ENCODE measurements at places on chromosomes 2 and 18.
A peak's percentile ranks its signal among the peaks of the same experiment; 100 is the strongest.

DNA sequence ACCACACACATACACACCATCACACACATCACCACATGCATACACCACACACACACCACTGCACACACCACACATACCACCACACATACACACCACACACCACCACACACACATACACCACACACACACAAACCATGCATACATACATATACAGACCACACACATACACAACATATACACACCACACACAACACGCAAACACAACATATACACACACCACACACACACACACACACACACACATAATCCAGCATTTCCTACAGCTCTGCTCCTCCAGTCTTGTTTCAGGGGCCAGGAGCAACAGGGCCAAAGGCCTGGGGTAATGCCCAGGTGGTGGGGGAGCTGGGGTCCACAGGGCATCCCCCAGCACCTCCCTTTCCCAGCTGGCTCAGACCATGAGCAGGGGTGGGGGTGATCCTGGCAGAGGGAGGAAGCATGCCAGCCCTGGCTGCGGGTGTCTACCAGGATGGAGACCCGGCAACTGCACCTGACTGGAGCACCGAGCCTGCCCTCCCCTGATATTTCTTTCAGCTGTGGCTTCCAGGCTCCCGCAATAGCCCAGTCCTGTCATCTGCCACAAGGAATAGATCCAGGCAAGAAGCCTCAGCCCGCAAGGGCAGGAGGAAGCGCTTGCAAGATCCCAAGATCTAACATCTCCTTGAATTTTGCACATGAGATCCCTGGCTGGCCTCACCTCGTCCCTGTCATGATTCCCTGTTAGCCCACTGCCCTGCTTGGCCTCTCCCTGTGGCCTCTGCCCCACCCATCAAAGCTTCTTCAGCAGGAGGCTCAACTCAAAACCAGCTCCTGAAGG is 196.9 kb downstream of the TNS1 start:
- DNase-seq = no peak

- DNase-seq = no peak
Observed at GRCh38 chr2:147773479-147773878, 71.3 kb upstream of the ACVR2A start.

- no peak for DNase-seq
Observed at GRCh38 chr2:119518401-119519056, 5.8 kb downstream of the SCTR start.

- DNase-seq = no peak
Observed at GRCh38 chr18:25704494-25704893, 352.5 kb upstream of the ZNF521 start.

GRCh38 chr2:171316220-171316619 is 117.6 kb downstream of the METTL8 start:
- DNase-seq = no peak

- no peak for DNase-seq
Observed at GRCh38 chr18:23949863-23950262, 64.7 kb upstream of the TTC39C start.

DNA sequence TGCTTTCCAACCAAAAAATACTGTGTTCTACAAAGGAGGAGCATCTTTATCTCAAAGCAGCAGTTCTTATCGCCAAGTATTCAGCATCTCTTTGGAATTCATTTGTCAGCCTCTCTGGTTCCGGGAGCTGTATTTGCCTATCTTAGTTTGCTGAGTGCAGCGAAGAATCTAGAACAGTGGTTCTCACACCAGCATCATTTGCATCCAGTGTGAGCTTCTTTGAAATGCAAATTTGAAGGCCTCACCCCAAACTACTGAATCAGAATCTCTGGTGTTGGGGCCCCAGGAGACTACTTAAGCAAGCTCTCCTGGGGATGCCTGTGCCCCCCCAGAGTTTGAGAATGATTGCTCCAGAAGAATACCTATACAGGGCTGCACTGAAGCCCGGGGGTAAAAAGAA is 1.5 kb upstream of the PTPN2 start:
- DNase-seq = no peak

DNA sequence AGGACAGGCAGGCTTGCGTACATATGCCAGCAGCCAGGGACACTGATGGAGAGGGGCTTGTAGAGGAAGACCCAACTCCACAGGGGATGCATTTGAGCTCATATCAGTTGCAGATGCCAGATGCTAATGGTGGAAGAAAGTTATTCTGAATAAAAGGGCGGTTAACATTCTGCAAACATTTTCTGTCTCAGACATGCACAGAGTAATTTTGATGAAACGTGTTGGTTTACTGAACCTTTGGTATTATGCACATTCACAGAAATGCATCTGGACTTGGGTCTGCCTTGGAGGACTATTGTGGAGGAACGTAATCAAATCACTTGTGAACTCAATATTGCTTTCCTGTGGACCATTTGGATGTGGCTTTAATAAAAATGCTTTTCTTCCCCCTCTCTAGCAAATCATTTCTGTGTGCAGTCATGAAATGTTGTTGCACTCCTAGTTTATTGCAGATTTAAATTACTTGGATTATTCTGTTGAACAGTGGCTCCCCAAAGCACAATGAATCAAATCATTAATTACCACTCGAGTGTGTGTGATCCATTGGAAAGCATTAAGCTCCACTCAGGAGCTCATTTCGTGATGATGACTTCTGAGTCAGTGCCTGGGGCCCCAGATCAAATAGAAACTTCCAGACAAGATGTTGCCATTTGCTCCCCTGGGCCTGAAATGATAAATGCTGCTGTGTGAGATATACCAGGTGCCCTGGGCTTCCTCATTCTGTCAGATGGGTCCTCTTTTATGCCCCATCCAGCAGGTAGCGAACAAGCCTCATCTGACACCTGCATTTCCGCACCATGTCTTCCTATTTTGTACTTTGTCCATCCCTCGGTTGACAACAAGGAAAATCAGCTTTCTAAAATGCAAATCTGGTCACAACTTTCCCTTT is 697.0 kb upstream of the HS6ST1 start:
- DNase-seq = no peak

GRCh38 chr2:75130171-75130570 is 69.1 kb downstream of the TACR1 start:
- no peak for DNase-seq

DNA sequence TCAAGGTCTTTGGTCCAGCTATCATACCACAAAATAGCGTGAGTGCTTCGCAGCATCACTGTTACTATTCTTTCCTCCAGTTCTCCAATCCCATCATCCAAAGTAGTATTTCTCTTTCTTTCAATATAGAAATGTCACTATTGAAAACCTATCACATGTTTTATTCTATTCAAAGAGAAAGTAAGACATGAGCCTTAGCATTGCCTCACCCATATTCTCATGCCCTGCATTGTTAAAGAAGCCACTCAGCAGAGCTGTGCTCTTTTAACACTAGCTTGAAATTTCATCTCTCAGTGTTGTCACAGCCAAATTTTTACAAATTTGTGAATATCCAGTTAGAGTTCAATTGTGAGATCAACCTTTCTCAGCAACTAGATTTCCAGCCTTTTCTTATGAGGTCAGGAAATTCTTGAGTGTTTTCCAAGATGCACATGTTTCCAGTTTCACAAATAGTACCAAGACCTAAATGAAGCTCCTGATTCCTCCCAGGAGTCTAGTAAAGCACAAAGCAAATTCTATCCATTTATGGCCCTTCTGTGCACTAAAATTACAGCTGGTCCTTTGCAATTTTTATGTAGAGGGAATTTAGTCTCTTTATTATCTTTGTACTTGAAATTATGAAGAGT is 343.7 kb downstream of the SPAG16 start:
- no peak for DNase-seq

GRCh38 chr2:232488097-232488711 is 570 bp upstream of the ECEL1 start:
- DNase-seq = no peak

- DNase-seq = no peak
Observed at GRCh38 chr2:114192362-114192761, 250.1 kb upstream of the DPP10 start.

DNA sequence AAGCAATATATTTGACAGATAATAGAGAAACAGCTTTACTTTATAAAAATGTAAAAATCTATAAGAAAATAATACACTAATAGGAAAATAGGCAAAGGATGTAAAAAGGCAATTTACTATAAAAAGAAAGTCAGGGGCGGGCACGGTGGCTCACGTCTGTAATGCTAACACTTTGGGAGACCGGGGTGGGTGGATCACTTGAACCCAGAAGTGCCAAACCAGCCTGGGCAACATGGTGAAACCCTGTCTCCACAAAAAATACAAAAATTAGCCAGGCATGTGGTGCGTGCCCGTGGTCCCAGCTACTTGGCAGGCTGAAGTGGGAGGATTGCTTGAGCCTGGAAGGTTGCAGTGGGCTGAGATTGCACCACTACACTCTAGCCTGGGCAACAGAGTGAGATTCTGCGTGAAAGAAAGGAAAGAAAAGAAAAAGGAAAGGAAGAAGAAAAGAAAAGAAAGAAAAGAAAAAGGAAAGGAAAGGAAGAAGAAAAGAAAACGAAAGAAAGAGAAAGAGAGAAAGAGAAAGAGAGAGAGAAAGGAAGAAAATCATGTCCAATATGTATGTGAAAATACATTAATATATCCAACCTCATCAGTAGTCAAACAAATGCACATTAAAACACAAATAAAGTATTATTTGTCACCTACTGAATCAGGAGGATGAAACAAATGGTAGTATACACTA is 65.1 kb downstream of the ADD2 start:
- DNase-seq = no peak

GRCh38 chr2:232420073-232420454 is 13.4 kb downstream of the ALPG start:
- no peak for DNase-seq

GRCh38 chr2:18398833-18399232 is 161.6 kb downstream of the RDH14 start:
- DNase-seq = no peak

DNA sequence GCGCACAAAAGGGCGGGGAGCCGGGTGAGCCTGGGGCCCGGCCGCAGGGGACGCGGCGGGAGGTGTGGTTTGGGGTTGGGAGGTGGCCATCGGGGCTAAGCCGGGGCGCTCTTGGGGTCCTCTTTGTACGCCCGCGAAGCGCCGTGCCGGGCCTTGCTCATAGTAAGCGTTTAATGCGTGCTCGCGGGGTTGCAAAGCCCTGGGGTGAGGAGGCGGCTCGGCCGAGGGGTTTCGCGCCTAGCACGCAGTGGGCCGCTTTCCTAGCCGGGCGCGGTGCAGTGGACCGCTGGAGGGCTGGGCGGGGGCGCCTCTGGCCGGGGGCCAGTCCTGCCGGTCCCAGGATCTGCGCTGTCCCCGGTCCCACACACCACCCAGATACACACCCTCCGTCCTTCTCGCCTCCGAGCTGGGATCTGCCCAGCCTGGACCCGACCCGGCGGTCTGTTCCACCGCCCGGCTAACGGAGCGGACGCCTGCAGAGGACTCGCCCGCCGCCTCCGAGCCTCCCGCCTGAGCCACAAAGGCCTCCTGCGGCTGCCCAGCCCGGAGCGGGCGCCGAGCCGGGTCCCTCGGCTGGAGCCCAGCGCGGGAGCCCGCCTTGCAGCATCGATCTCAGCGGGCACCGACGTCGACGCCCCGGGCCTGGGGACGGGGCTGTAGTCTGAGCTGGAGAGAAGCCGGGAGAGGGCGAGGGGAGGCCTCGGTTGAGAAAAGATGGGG is 564 bp downstream of the DPYSL5 start:
- DNase-seq = peak; percentile 22

GRCh38 chr2:40249577-40249976 is 202.3 kb downstream of the SLC8A1 start:
- DNase-seq = no peak

DNA sequence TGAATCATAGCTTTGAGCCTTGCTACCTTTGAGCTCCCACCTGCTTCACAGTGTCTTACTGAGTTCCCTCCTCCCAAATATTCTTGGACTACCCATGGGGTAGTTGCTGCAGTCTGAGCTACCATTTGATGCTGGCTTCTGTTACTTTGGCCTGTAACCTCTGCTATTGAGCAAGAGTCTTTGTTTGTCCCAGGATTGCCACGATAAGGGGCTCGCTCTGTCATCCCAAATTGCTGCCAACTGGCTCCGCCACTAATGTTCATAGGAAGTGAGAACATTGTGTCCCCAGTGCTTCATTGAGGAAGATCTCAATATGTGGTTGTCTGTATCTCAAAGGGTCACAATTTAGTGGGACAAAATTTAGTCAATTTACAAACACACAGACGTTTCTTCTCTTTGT is 103.8 kb downstream of the TRIM43 start:
- DNase-seq = no peak

DNA sequence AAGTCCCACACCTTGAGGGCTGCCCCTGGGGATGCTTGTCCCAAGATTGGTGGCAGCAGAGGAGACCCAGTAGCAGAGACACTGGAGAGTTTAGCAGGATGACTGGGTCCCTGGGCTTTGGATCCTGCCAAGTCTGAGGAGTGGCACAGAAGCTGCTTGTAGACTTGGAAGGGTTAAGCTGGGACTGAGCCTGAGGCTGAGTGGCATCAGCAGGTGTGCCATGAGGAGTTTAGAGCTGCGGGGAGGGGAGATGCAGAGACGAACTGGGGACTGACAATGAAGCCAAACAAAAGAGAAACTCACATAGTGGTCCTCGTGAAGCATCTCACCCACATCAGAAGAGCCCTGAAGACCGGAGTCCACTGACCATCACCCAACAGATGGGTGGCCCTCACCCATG is 329.7 kb upstream of the KLHL29 start:
- DNase-seq = no peak

- DNase-seq = no peak
Observed at GRCh38 chr18:46250812-46251173, 146.6 kb downstream of the HAUS1 start.

- DNase-seq = no peak
Observed at GRCh38 chr2:201707753-201708152, 9.3 kb upstream of the MPP4 start.

GRCh38 chr18:61551586-61551985 is 218.4 kb downstream of the CDH20 start:
- DNase-seq = no peak

GRCh38 chr2:119280680-119281079 is 57.0 kb downstream of the STEAP3 start:
- DNase-seq = no peak

GRCh38 chr2:180240774-180241173 is 233.7 kb upstream of the CWC22 start:
- no peak for DNase-seq

DNA sequence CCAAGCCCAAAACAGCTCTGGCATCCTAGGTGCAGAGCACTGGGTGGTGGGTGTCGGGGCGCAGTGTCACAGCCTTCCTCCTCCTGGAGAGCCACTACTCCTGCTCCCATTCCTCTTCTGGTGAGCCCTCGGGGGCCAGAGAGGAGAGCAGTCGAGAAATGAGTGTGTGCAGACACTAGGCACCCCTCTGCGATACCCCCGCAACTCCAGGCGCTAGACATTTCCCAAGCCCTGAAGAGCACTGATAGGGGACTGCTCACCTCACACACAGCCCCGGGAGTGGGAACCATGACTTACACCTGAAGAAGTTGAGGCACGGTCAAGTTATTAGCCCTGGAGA is 54.2 kb downstream of the FAM168B start:
- no peak for DNase-seq

DNA sequence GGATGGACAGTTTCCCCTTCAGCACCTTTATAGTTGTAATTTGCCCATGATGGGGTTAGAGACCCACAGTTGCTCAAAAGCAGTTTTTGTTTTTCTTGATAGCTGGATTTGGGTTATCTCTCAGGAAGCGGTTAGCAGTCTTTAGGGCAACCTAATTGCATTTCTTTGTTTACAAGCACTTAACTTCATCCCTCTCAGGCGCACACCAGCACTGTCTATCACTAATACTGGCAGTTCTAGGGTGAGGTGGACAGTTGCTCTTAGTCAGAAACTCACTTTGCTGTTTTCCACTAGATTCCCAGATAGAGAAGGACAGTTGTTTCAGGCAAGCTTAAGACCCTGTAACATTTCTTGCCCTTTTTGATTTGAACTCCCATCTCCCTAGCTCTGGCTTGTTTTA is 146.0 kb downstream of the AGAP1 start:
- DNase-seq = no peak

GRCh38 chr2:238143239-238143951 is 4.9 kb downstream of the KLHL30 start:
- DNase-seq = peak; percentile 47

Data from activated CD4-positive, alpha-beta memory T cell treated with anti-CD3 and anti-CD28 coated beads for 36 hours (primary cell).